A549 treated with CORT108297 at 1 μM for 4 hours (cell line): ENCODE measurements at places on chromosomes 4 and X. TPM values are rescaled to one million over a fixed set of nuclear protein-coding genes. Genes with fewer than 3 reads are reported as not detected.

Gene COL25A1
- total RNA-seq: not detected in 5 replicates

Gene ADH1C
- not detected in 5 replicates for total RNA-seq

Gene TCEAL3
- 14.8 to 21.2 TPM (median 16.8 TPM) in 5 replicates for total RNA-seq

Gene CLDN2
- 7.1 to 9.0 TPM (median 7.8 TPM) in 5 replicates for total RNA-seq

Gene DMRTC1B
- 0.09 to 0.24 TPM in 2 of 5 replicates, not detected in the others for total RNA-seq

Gene F9
- not detected in 5 replicates for total RNA-seq

Gene GLRA3
- not detected in 5 replicates for total RNA-seq

Gene PDE6B
- 0.04 TPM in 1 of 5 replicates, not detected in the others for total RNA-seq

Gene PABPC5
- 0.06 TPM in 1 of 5 replicates, not detected in the others for total RNA-seq

Gene FMR1NB
- total RNA-seq: not detected in 5 replicates

Gene CENPU
- 20.9 to 26.5 TPM (median 21.5 TPM) in 5 replicates for total RNA-seq

Gene TKTL2
- not detected in 5 replicates for total RNA-seq

Gene XG
- 0.07 to 0.09 TPM in 2 of 5 replicates, not detected in the others for total RNA-seq

Gene CLCN3
- total RNA-seq: 15.9 to 19.8 TPM (median 18.0 TPM) in 5 replicates

Gene SEL1L3
- total RNA-seq: 21.4 to 25.3 TPM (median 23.6 TPM) in 5 replicates

Gene NKX6-1
- total RNA-seq: 0.37 to 0.58 TPM (median 0.48 TPM) in 5 replicates

Gene FAM90A26
- total RNA-seq: not detected in 5 replicates

Gene ZNF732
- total RNA-seq: not detected in 5 replicates

Gene ZXDA
- 1.2 to 1.9 TPM (median 1.5 TPM) in 5 replicates for total RNA-seq

Gene ZIC3
- not detected in 5 replicates for total RNA-seq

Gene PIGA
- total RNA-seq: 6.0 to 9.9 TPM (median 8.3 TPM) in 5 replicates

Gene LRCH2
- total RNA-seq: 0.02 to 0.03 TPM (median 0.02 TPM) in 3 of 5 replicates, not detected in the others

Gene NR0B1
- 20.9 to 50.9 TPM (median 32.0 TPM) in 5 replicates for total RNA-seq

Gene DNAJB14
- total RNA-seq: 13.6 to 20.1 TPM (median 18.3 TPM) in 5 replicates

Gene MAML3
- 10.1 to 14.1 TPM (median 12.5 TPM) in 5 replicates for total RNA-seq

Gene GAB3
- total RNA-seq: 0.36 to 0.78 TPM (median 0.47 TPM) in 5 replicates

Gene HSFX1
- 0.22 to 0.49 TPM (median 0.36 TPM) in 5 replicates for total RNA-seq

Gene GAGE12E
- total RNA-seq: not detected in 5 replicates

Gene NEIL3
- total RNA-seq: 11.2 to 14.4 TPM (median 13.0 TPM) in 5 replicates

Gene BEND2
- total RNA-seq: not detected in 5 replicates

Gene EDA2R
- total RNA-seq: 11.3 to 14.6 TPM (median 13.5 TPM) in 5 replicates

Gene RBM46
- total RNA-seq: not detected in 5 replicates

Gene HERC5
- total RNA-seq: 3.6 to 4.7 TPM (median 4.3 TPM) in 5 replicates

Gene RHOXF2B
- not detected in 5 replicates for total RNA-seq

Gene NUP62CL
- 13.2 to 17.3 TPM (median 14.8 TPM) in 5 replicates for total RNA-seq

Gene MORC4
- total RNA-seq: 31.2 to 47.7 TPM (median 33.6 TPM) in 5 replicates

Gene GCNA
- total RNA-seq: 1.3 to 1.6 TPM (median 1.4 TPM) in 5 replicates

Gene NAT8L
- 9.8 to 16.8 TPM (median 15.3 TPM) in 5 replicates for total RNA-seq

Gene HSFX4
- not detected in 5 replicates for total RNA-seq
